ENCODE measurements at places on chromosomes 1 and 21.

DNA sequence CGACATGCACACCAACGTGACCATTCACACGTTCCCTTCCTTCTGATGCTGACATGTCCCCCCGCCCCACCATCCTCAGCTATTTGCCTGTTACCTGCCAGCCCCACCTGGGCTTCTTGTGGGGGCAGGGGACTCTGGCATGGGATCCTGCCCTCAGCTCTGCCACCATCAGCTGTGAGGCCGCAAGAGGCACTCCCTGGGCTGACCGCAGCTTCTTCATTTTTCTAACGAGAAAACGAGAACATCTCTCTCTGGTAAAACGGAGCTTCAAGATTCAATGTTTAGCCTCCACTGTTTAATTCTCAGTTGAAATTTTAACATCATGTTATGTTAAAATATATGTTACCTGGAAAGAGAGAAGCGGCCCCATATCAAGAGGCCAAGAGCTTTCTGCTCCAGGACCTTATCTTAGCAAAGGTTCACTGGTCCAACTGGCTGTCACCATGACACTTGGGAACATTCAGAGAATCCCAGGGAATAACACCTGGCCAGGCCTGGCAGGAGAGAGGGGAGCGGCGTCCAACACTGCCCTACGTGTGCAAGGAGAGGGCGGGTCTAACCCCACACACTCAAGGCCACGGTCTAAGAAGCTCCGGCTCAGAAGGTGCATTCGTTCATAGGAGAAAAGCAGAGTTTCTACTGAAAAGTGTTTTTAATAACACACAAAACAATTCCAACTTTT is 51.3 kb downstream of the HLCS start:
- no peak for DNase-seq

GRCh38 chr1:174230399-174230798 is 71.1 kb downstream of the RABGAP1L start:
- DNase-seq = peak; percentile 47

DNA sequence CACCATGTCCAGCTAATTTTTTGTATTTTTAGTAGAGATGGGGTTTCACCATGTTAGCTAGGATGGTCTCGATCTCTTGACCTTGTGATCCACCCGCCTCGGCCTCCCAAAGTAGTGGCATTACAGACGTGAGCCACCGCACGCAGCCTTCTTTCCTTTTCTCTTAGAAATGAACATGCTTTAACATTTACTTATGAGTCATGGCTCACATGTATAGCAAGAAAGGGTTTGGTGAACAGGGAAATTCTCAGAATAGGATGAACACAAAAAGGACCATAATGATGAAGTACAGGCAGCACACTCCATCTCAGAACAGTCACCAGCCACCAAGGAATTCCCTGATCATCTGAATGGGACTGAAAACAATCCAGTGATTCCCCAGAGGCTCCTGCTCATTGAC is 9.4 kb upstream of the VAMP4 start:
- DNase-seq = no peak

GRCh38 chr1:31488528-31488927 is 75.5 kb downstream of the SERINC2 start:
- no peak for DNase-seq

GRCh38 chr1:63935143-63935542 is 161.3 kb downstream of the ROR1 start:
- DNase-seq = peak; percentile 25

DNA sequence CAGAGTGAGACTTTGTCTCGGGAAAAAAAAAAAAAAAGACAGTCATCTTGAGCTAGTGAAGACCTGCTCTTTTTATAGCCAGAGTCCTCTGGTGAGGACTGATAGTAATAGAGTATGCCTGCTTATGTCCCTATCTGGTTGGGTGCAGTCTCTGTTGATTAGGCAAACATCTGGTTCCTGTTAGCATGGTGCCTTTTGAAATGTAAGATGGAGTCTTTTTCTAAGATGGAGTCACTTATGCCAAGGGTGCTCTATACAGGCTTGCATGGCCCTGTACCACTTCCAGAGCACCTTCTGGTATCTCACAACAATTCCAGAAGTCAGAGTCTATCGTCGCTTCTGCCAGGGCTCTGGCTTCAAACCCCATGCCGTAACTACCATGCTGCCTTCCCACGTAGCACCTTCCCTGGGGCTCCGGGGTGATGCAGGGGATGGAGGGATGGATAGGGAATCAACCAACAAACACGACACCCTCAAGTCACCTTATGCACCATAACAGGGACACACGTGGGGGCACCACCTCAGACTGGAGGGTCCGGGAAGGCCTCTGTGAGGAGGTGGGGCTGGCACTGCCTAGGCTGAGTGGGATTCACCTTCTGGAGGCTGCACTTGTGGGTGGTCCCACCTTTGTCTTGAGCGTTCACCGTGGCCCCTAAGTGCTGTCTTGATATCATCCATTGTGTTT is 11.6 kb upstream of the PADI6 start:
- DNase-seq = no peak

DNA sequence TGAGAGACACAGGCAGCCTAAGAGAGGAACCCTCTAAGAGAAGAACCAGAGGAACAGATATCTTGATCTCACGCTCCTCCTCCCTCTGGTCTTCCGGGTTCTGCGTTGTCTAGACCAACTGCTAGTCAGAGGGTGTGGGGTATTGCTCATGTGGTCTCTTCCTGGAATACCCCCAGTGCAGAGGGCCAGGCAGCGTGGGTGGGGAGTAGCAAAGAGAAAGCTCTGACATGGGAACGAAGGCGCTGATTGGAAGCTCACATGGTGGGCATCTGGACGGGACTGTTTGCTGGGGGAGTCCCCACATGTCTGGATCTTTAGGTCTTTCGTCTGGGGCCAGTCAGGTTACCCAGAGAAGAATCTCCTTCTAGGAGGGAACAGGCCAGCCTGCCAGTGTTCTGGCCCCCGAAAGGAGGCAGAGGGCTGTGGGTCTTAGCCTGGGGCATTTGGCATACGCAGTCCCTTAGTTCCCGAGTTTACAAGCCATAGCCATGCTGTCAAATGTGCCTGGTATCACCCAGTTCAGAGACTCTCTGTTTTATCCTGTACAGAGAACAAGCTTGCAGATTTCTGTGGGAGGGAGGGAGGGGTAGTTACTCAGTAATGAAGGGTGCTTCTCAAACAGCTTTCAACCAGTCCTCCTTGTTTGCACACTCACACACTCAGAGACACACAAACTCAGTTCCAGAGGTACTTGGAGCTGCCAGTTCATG is 18.3 kb upstream of the IL6R start:
- DNase-seq = no peak

- no peak for DNase-seq
Measured at GRCh38 chr1:7294636-7295035, 476.5 kb upstream of the VAMP3 start.

DNA sequence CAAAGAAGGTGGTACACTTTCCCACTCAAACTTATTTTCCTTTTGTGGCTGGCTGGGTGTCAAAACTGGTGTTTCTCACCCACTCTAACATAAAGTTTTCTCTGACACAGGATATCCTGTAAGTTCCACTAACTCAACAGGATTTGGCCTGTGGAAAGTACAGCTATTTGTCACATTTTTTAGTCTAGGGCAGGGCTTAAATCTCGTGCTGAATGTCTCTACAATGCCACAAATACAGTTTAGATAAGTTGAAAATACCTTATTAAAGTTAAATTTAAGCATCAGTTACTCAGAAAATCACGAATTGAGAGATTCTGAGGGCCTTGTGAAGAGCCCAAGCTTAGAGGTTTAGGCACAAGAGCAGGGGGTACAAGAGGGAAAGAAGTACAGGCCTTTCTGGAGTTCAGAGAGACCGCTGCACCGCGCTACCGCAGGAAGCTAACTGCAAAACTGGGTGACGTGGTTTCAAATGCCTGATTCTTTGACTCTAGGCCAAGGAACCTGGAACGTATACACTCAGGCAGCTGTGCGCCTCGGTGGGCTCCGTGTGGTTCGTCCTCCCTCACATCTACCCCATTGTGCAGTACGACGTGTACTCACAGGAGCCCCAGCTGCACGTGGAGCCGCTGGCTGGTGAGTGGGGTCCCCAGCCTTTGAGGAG is 23.4 kb upstream of the PWP2 start:
- DNase-seq = no peak

GRCh38 chr1:231523816-231524215 is 4.7 kb upstream of the TSNAX start:
- DNase-seq = no peak

GRCh38 chr1:26102526-26102925 is 9.1 kb upstream of the PDIK1L start:
- peak; percentile 41 for DNase-seq

DNA sequence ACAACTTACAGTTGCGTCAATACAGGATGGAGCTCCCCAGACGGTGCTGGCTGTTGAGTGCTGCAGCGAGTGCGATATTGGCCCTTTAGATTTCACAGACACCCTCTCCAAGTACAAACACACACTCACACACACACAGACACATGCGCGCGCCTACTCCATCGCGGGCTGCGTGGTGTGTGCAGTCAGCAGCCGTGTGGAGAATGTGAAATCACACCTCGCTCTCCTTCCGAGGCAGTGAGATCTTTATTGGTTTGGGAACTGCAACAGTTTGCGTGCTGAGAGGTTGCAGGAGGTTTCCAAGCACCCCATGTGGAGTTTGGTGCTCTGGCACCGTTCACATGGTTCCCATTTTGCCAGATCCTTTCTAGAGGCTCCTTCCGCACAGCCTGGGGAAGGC is 372.2 kb downstream of the RRAGC start:
- DNase-seq = no peak

DNA sequence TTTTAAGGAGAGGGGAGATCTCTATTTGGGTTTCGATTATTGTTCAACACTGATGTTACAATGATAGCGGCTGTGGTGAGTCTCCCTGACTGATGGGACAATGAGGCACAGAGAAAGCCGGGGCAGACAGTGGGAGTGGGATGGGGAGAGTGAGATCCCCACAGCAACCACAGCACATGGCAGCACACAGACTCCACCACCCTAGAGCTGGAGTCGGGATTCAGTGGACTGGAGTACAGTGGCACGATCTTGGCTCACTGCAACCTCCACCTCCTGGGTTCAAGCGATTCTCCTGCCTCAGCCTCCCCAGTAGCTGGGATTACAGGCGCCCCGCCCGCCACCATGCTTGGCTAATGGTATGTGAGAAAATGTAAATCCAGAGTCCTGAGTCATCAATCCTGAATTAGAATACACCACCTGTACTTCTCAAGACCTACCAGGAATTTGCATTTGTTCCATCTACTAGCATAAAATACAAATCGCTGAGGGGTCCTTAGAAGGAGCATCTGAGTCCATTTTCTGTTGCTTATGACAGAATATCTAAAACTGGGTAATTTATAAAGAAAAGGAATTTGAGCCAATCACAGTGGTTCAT is 125.8 kb downstream of the TOMM20 start:
- DNase-seq = no peak

GRCh38 chr1:71232166-71232763 is 151.4 kb upstream of the ZRANB2 start:
- no peak for DNase-seq

- DNase-seq = no peak
Measured at GRCh38 chr21:28828981-28829380, 163.7 kb downstream of the LTN1 start.

DNA sequence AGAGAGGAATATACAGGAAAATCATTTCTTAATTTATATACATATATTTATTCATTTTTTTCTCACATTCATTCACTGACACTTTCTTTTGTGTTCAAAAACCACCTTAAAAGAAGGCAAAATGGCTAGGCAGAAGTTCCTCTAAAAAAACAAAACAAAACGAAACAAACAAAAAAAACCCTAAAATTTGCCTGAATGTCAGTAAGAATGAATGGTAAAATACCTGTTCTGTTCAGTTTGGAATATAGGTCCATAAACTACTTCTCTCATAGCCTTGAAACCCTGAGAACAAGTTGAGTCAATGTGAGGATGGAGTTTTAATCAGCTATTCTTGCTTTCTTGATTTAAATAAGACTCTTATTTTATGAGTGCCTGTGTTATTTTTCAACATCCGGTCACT is 14.7 kb upstream of the ALG6 start:
- DNase-seq = no peak

DNA sequence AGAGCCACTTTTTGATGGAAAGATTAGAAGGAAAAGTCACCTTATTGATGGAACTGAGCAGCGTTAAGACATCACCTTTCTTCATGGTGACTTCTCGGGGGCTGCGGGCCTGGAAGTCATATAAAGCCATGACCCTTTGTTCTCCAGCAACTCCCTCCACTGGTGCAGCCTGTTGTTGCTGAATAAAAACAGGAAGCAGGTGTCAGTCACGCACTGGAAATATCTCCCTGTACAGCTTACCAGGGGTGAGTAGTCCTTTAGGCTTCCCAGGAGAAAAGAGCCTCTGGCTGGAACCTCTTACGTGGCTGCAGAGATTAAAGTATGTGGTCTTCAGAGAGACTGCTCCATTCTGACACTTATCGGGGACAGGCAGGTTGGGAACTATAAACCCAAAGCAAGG is 31.9 kb downstream of the SPTA1 start:
- no peak for DNase-seq

- DNase-seq = no peak
Measured at GRCh38 chr1:101435831-101436511, 199.2 kb downstream of the S1PR1 start.

DNA sequence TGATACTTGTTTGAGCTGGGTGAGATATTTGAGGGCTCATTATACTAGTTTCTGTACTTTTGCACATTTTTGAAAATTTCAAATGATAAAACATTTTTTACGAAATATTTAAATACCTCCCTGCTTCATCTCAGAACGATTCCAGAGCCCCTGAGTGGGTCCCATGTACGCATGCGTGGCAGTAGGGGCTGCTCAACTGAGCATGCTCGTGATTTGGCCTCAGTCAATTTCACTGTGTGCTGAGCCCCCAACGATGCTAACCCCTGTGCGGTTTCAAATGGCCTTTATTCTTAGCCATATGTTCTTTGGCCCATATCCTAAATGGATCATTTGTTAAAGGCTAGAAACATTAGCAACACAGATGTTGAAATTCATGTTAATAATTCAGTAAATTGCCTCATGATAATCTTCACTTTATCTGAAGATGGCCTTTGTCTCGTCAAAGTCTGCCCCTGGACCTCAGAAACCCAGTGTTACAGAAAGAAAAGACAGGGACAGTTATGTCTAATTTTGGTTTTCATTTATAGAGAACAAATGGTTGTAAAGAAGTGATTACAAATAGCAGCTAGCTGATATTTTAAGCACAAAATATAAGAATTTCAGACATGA is 108.2 kb downstream of the MRPS6 start:
- no peak for DNase-seq
